Heart right ventricle (tissue), 16 donors: ENCODE measurements at places on chromosomes 12 and 14. TPM values are rescaled to one million over a fixed set of nuclear protein-coding genes. Genes with fewer than 3 reads are reported as not detected.

The FAM90A1 gene
- not detected for polyA plus RNA-seq

The SERPINA12 gene
- not detected for polyA plus RNA-seq

The OVCH1 gene
- polyA plus RNA-seq, result 0.44 TPM

The IFT81 gene
- polyA plus RNA-seq, result 5.1 TPM

The TAS2R46 gene
- polyA plus RNA-seq, result not detected

The CLEC1B gene
- 0.04 TPM for polyA plus RNA-seq

The FGD6 gene
- polyA plus RNA-seq, result 1.2 TPM

The MIP gene
- not detected for polyA plus RNA-seq

The TAS2R42 gene
- not detected for polyA plus RNA-seq

The APOLD1 gene
- 19.8 TPM for polyA plus RNA-seq

The MEG3 gene
- 122 TPM for polyA plus RNA-seq

The TMBIM6 gene
- polyA plus RNA-seq, result 110 TPM

The ANKRD33 gene
- polyA plus RNA-seq, result not detected

The TIGAR gene
- polyA plus RNA-seq, result 5.4 TPM

The RNFT2 gene
- 0.46 TPM for polyA plus RNA-seq

The FRMD6 gene
- 2.2 TPM for polyA plus RNA-seq

The TEX22 gene
- 0.07 TPM for polyA plus RNA-seq
